ENCODE measurements at places on chromosomes 1 and 21.

- DNase-seq, result no peak
Measured at GRCh38 chr1:55235722-55236121, 20.6 kb upstream of the USP24 start.

- no peak for DNase-seq
Measured at GRCh38 chr1:245453541-245453940, 298.8 kb downstream of the KIF26B start.

- DNase-seq, result no peak
Measured at GRCh38 chr1:228956864-228957263, 221.6 kb downstream of the RHOU start.

GRCh38 chr1:63323865-63324778, 1.8 kb downstream of the FOXD3 start:
- no peak for DNase-seq

DNA sequence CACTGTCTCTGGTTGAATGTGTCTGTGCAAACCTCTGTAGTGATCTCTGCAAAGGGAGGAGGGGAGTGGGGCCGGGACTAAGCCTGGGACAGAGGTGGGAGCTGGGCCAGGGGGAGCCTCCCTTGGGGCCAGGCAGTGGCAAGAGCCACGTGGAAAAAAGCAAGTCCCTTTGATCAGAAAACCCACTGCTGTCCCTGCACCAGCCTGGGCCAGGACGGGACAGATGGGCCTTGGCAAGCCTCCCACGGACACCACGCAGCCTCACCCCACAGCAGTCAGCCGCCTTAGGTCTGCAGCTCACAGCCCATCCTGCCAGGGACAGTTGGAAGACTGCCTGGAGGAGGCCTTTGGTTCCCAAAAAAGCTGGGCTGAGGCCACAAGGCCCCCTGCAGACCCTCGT, 11.7 kb upstream of the TRAPPC10 start:
- no peak for DNase-seq

DNA sequence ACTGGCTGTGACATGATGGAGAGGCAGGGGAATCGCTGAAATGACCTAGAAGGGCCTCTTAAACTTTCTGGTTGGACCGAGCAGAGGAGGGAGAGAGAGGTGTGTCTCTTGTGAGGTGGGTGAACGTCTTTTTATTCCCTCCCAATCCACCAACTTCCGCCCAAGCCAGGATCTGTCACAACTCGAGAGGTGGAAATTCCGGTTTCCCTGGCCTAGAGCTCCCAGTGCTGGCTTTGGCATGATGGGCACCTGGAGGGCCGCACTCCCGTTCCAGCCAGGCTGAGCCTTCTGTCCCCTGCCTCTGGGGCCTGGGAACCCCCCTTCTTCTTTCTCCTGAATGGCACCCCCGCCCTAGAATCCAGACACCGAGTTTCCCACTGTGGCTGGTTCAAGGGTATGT, at the start of gene SEMA4A:
TSS of gene SEMA4A (plus strand) at position 224 of the 400 bp plus-strand sequence. CDS start 994 bp downstream, outside the sequence.
- DNase-seq, result no peak
